ENCODE measurements at places on chromosomes 1 and 21.
A peak's percentile ranks its signal among the peaks of the same experiment; 100 is the strongest.

GRCh38 chr1:95058974-95059373, 13.8 kb downstream of the ALG14 start:
- DNase-seq: no peak

- DNase-seq: no peak
Observed at GRCh38 chr1:244841273-244841927, 5.9 kb downstream of the COX20 start.

GRCh38 chr1:219155135-219155534, 18.5 kb upstream of the LYPLAL1 start:
- DNase-seq: no peak

DNA sequence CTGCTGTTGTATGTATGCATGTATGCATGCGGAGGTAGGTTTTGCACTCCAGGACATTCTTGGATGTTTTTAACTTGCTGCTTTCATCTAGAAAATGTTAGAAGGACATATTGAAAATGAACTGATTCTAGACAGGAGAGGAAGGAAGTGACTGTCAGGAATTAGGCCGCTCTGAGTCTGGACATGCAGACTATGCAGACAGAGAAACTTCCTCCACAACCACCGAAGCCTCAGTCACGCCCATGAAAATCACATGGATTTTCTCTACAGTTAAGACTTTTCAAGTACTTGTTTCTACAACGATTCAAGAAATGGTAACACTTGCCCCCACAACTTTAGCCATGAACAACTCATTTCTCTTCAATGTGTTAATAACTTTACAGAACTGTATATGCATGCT, 211.1 kb downstream of the SMYD3 start:
- no peak for DNase-seq

GRCh38 chr1:27416387-27417111, 24.1 kb downstream of the GPR3 start:
- DNase-seq: no peak

GRCh38 chr1:244861683-244862082, 2.7 kb downstream of the HNRNPU start:
- no peak for DNase-seq

DNA sequence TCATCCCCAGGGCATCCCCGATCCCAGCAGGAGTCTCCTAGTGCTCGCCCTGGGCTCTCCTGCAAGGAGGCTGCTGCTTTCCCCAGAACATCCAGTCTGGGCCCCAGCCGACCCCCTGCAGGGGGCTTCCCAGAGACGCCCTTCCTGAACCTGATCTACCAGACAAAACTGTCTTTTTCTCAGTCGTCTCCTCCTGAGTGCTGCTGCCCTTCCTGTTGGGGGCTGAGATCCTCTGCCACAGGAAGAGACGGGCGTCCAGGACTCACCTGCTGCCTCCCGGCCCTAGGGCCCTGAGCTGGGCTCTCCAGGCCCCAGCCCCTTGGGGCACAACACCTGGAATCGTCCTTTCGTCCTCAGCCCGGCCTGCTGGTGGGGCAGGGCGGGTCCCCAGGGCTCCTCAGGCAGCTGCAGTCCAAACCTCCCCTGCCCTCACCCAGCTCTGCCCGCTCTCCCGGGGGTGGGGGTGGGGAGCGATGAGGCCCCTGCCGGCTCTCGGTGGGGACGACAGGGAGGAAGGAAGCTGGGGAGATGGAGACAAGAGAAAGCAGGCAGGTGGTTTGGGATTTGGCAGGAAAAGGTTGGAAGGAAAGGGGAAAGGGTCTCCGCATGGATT, 36.9 kb downstream of the TP73 start:
- no peak for DNase-seq

DNA sequence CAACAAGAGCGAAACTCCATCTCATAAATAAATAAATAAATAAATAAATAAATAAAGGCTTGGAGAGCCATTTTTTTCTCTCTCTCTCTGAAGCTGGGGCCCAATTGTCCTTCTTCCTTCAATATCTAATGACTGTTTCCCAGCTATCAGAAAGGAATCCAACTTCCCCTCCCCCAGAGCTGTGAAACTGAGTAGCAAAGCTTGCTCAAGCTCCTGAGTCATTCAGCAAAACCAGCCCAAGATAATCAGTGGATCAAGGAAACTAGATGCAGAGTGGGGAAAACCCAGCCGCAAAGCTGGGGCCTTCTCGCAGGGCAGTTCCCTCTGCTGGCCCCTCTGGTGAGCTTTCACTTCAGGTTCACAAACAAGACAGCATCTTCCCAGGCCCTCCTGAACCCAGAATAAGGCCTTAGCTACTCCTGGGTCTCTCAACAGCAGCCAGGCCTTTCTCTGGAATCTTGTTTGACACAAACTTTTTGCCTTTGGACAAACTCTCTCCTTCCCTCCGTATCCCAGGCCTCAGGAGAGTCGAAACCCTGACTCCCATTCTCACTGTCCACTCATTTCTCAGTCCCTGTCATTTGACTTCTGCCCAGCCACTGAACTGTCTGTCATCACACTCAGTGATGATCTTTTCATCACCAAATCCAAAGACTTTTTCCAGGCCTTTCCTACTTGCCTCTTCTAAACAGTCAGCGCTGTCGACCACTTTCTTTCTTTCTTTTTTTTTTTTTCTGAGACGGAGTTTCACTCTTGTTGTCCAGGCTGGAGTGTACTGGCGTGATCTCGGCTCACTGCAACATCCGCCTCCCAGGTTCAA, 18.0 kb upstream of the PTP4A2 start:
- DNase-seq: peak; percentile 67

- DNase-seq: no peak
Observed at GRCh38 chr1:94056171-94056570, 64.8 kb downstream of the ABCA4 start.

DNA sequence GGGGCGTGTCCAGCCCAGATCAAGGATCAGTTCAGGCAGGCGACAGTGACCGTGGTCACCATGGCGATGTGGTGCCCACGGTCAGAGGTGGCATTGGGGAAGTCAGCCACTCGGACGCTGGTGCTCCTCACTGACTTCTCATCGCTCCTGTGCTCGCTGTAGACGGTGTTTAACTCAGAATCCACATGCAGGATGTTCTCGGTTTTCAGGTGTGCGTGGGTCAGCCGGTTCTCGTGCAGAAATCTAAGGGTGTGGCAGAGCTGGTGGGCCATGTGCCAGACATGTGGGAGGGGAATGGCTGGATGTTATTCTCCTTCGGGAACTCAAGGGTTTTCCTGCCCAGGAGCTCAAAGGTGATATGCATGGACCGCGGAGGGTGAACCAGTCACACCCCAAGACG, 11.7 kb downstream of the OR2AJ1 start:
- no peak for DNase-seq

GRCh38 chr1:26539722-26540121, 10.2 kb downstream of the RPS6KA1 start:
- DNase-seq: no peak

GRCh38 chr1:208159555-208160258, 84.5 kb downstream of the PLXNA2 start:
- no peak for DNase-seq

- DNase-seq: no peak
Observed at GRCh38 chr1:48841966-48842365, 65.3 kb upstream of the BEND5 start.

- DNase-seq: no peak
Observed at GRCh38 chr1:118944133-118944532, 44.0 kb downstream of the TBX15 start.

- no peak for DNase-seq
Observed at GRCh38 chr21:36765229-36765628, 66.3 kb downstream of the SIM2 start.

- DNase-seq: no peak
Observed at GRCh38 chr1:109894823-109895719, 15.6 kb upstream of the CSF1 start.

DNA sequence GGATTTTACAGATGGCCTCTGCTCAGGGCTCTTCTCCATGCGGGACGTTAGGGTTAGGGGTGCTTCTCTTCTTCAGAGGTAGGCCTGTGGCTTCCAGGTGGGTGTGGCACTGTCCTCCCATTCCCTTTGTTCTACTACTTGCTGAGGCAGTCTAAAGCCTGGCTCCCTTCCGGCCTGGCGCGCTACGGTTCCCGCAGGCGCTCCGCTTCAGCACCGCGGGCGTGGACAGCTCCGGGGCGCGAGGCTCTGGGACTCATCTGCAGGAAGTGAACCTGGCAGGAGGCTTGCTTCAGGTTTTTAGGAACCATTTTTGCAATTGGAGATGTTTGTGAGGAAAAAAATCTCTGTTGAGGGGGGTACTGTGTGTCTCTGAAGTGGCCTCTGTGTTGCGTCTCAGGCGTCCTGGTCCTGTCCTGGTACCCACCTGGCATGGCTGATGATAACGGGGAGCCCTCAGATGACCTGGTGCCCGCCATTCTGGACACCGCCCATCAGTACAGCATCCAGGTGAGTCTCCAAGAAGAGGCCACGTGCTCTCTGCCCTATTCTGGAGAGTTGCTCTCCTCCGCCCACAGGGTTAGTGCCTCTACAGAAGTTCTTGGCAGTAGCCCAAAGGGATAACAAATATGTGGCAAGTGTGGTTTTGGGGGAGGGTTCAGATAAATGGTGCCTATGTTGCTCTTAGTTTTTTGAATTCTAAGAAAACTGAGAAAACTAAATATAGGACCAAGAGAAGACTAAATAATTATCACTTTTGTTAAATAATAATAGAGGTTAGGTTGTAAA, 1.9 kb downstream of the MANEAL start:
- DNase-seq: no peak

GRCh38 chr1:93081716-93082115, 2.6 kb downstream of the MTF2 start:
- no peak for DNase-seq

- DNase-seq: no peak
Observed at GRCh38 chr1:40310129-40310461, 7.0 kb downstream of the COL9A2 start.

DNA sequence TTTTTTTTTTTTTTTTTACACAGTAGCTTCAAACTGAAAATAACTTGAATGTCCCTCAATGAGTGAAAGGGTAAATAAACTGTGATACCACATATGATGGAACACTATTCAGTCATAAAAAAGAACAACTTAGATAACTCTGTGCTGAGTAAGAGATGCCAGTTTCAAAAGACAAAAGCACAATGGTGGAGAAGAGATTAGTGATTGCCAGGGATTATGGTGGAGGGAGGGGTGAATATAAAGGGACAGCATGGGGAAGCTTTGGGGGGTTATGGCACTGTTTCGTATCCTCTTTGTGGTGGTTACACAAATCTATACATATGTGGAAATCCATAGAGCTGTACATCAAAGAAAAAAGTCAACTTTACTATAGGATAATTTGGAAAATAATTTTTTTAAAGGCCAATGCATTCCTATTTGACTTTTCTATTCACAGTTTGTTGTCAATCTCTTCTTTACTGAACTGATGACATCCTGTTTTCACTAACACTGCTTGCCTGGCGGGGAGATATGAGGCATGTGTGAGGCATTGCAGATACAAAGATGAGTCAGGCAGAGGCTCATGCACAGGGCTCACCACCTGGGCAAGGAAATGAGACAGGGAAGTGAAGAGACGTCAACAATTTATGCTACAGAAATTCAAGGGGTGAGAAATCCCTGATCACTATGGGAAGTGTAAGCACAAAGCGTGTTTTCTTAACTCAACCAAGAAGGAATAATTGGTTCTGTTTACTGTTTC, 302.7 kb downstream of the DUSP10 start:
- DNase-seq: peak; percentile 10

- no peak for DNase-seq
Observed at GRCh38 chr1:103122983-103123720, 14.8 kb upstream of the COL11A1 start.

DNA sequence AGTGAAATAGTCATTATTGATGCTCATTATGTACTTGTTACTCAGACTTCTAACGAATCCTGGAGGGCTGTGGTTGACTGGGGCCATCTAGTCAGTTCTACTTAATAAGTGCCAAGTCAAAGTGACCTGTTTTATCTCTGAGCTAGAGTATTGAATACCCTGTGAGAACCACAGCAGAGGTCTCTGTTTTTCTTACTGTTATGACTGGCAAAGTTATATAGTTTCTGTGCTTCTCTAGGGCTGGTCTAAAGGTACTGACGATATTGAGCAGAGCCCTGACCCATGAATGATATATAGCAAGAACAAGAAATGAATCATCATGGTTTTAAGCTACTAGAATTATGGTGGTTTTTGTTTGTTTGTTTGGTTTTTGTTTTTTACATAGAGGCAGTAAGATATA, 555.8 kb downstream of the PLA2G4A start:
- no peak for DNase-seq

GRCh38 chr1:25157846-25158245, 74.5 kb downstream of the SYF2 start:
- DNase-seq: no peak

GRCh38 chr1:200173097-200173618, 145.6 kb downstream of the NR5A2 start:
- no peak for DNase-seq

- DNase-seq: no peak
Observed at GRCh38 chr1:230054092-230054749, 12.8 kb upstream of the GALNT2 start.

- DNase-seq: no peak
Observed at GRCh38 chr1:30028939-30029338, 694.4 kb downstream of the MATN1 start.

DNA sequence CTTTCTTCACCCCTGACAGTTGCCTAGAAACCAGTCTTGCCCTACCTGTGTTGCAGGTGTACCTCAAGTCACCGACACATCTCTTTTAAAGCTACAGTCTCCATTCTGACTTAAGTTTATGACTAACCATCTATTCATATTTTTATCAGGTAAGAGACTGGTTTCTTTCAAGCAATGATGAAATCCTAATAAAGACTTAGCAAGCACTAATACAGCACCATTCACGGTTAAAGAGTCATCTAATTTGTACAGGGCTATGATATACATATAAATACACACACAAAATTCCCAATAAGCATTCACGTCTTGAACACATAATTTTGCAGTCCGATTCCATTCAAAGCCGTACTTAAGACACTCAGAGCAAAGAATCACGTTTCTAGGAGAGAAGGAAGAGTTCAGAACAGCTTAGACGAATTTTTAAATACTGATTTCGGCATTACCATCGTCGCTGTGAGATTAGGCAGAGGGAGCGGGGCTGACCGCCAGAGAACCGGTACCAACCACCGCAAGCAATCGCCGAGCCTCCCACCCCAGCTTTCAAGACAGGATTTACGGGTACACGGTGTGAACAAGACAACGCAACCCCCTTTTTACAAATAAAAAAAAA, 943 bp downstream of the ERRFI1 start:
- DNase-seq: no peak

DNA sequence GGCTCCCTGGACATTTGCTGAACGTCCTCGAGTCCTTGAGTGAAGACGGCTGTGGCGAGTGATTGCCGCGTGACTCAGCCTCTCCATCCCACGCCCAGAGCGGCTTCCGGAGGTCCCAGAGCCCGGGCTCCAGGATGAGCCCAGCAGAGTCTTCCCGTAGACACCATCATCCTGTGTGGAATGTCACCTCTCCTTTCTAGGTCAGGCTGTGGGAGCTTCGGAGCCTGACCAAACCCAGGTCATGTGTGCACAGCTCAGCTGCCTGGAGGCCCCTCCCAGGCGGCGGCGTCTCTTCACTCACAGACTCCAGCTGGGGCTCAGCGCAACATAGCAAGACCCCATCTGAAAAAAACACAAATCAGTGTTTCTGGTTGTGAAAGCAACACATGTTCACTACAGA, 38.2 kb downstream of the PRKCZ start:
- DNase-seq: peak; percentile 87

All from H54 (cell line).